ENCODE measurements at places on chromosomes 12 and 14.

DNA sequence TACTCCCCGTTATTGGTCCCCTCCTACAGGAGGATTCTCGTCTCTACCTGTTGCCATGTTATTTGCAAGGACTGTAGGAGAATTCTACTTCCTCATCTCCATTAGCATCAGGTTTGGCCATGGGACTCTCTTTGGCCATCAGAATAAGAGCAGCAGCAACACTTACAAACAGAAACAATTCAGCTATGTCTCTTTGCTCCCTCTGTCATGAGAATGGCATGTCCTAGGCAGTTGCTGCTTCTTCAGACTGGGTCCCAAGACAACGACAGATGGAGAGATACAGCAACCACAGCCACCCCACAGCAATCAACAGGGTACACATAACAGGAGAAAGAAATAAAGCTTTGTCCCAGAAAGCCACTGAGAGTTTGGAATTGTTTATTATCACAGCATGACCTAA is 19.7 kb downstream of the SLC41A2 start:
- peaks cover 16% of the 10 kb centered on the region for H3K4me1 ChIP-seq
- no peak overlapping the region for H3K4me3 ChIP-seq
- no peak for DNase-seq
- peaks cover 3% of the 10 kb centered on the region for H3K36me3 ChIP-seq

DNA sequence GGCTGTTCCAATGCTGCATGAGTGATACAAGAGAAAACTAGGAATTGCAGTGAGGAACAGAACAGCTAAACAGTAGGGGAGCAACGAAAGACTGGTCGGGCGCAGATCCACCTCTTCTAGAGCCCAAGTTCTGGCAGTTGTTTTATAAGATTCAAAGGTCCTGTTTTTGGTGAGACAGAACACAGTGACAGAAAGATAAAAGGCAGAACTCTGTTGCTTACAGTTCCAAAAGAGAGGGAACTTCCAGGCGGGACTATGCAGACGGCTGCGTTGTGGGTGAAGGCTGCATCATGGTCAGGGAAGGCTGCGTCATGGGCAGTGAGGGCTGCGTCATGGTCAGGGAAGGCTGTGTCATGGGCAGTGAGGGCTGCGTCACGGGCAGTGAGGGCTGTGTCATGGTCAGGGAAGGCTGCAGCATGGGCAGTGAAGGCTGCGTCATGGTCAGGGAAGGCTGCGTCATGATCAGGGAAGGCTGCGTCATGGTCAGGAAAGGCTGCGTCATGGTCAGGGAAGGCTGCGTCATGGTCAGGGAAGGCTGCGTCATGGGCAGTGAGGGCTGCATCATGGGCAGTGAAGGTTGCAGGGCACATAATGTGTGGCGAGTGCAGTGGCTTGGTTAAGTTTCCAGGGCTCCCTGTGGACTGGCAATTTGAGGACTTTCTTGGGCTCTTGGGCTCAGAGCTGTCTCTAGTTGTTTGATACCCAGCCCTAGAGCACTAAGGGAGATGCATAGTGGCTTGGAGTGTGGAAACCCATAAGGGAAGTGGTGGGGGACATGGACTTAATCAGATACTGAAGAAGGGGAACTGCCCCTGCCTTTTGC is 619.9 kb downstream of the AACS start:
- H3K36me3 ChIP-seq, result no peaks in the 10 kb centered on the region
- DNase-seq, result peak; percentile 64
- H3K27me3 ChIP-seq, result no peaks in the 10 kb centered on the region
- no peak overlapping the region for H3K27ac ChIP-seq

DNA sequence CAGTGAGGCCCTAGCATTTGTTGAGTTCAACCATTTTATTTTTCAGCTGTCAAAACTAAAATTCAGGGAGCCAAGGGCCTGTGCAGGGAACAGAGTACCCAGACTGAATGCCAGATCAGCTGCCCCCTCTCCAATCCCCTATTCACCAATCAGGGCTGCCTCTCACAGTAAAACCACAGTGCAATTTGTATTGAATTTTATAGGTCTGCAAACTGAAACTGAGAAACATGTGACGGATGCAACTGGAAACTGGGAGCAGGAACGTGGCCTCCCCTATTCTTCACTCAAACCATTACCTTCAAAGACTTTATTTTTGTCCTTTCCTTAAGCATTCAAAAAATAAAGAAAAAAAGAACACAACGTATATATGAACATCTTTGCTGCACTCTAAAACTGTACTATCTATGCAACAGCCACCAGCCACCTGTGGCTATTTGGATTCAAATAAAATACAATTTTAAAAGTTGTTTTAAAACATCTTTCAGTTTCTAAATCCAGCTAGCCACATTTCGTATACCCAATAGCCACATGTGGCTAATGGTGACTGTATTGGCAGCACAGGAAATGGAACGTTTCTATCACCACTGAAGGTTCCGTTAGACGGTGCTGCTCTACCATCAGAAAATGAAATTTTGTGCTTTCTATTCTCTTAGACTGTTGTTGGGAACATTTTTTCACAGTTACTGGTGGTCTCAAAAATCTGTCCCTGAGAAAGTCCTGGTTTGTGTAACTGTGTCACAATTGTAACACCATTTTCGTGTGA is 371.3 kb upstream of the FAR2 start:
- H3K4me1 ChIP-seq, result peaks cover 4% of the 10 kb centered on the region
- no peak overlapping the region for H3K4me3 ChIP-seq
- H3K27me3 ChIP-seq, result no peaks in the 10 kb centered on the region
- no peak for DNase-seq

- H3K27ac ChIP-seq, result no peak overlapping the region
- peaks cover 2% of the 10 kb centered on the region for H3K27me3 ChIP-seq
- no peaks in the 10 kb centered on the region for H3K4me1 ChIP-seq
- DNase-seq, result no peak
- no peak overlapping the region for H3K4me3 ChIP-seq
Measured at GRCh38 chr14:39988939-39989338, 556.7 kb upstream of the FBXO33 start.

- no peaks in the 10 kb centered on the region for H3K4me1 ChIP-seq
- no peaks in the 10 kb centered on the region for H3K36me3 ChIP-seq
- peaks cover 44% of the 10 kb centered on the region for H3K27me3 ChIP-seq
- no peak for DNase-seq
- no peak overlapping the region for H3K4me3 ChIP-seq
Measured at GRCh38 chr14:59688224-59689170, 111.9 kb upstream of the CCDC175 start.

- no peak overlapping the region for H3K4me3 ChIP-seq
- no peak overlapping the region for H3K27ac ChIP-seq
- H3K4me1 ChIP-seq, result peaks cover 17% of the 10 kb centered on the region
- DNase-seq, result no peak
Measured at GRCh38 chr14:91154851-91155625, 41.2 kb downstream of the DGLUCY start.

DNA sequence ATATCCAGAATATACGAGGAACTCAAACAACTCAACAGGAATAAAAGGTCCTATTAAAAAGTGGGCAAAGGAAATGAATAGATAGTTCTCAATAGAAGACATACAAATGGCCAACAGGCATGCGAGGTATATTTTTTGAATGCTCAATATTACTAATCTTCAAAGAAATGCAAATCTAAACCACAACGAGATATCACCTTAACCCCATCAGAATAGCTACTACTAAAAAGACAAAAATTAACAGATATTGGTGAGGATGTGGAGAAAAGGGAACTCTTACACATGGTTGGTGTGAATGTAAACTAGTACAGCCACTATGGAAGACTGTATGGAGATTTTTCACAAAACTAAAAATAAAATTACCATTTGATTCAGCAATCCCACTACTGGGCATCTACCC is 99.2 kb downstream of the TMEM260 start:
- no peaks in the 10 kb centered on the region for H3K27me3 ChIP-seq
- no peaks in the 10 kb centered on the region for H3K4me1 ChIP-seq
- H3K36me3 ChIP-seq, result no peaks in the 10 kb centered on the region
- H3K27ac ChIP-seq, result no peak overlapping the region
- no peak for DNase-seq
- H3K4me3 ChIP-seq, result no peak overlapping the region

GRCh38 chr12:95805864-95806671 is 15.5 kb upstream of the NTN4 start:
- peak overlapping the region; percentile 41 for H3K4me3 ChIP-seq
- H3K4me1 ChIP-seq, result peaks cover 63% of the 10 kb centered on the region
- peak overlapping the region; percentile 94 for H3K27ac ChIP-seq

GRCh38 chr14:54169254-54169924 is 212.8 kb upstream of the BMP4 start:
- H3K27ac ChIP-seq, result no peak overlapping the region
- no peak overlapping the region for H3K4me3 ChIP-seq
- no peaks in the 10 kb centered on the region for H3K36me3 ChIP-seq
- H3K27me3 ChIP-seq, result peaks cover 2% of the 10 kb centered on the region
- no peak for DNase-seq

DNA sequence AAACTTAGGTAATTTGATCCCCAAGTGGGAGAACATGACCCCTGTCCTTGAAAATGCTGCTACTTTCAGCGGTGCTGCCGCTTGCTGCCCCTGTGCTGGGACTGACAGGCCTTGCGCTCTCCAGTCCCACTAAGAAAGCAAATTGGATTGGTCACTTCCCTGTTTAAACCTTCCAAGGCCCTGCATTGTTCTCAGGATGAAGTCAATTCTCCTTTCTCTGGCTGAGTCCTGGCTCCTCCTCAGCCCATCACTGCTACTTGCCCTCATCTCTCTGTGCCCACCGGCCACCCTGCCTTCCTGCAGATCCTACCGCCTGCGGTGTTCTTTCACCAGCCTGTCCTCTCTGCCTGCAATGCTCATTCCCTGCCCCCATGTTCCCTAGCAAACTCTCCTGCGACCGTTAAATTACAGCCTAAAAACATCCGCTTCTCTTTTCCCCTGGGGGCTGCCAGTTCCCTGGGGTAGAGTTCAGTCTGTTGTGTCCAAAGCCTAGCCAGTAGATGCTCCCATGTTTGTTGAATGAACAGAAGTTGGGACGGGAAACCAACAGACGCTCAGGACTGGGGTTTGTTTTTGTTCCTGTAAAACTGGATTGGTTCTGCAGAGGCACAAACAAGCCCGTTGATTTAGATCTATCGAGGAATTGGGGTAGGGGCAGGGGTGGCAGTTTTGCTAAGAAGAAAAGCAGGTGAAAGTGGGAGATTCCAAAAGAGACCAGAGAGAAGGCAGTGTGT is 127.3 kb upstream of the HIF1A start:
- DNase-seq, result no peak
- H3K27me3 ChIP-seq, result no peaks in the 10 kb centered on the region
- H3K36me3 ChIP-seq, result no peaks in the 10 kb centered on the region
- H3K4me3 ChIP-seq, result no peak overlapping the region

DNA sequence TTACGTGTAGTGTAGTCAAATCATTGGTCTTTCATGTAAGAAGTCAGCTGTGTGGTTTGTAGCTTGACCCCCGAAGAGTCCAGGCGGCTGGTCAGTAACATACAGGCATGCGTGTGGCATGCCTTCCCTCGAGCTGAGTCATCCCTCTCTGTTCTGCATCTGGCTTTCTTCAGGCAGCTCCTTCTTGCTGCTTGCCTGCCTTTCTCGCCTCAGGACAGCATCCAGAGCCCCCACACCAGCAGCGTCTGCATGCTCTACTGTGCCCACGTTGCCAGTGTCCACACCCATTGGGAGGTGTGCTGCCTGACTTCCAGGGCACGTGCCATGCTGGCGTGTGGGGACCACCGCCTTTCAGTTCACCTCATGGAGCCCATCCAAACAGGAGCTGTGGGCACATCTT is 96.8 kb downstream of the EP400 start:
- peaks cover 9% of the 10 kb centered on the region for H3K4me1 ChIP-seq
- DNase-seq, result no peak
- no peak overlapping the region for H3K4me3 ChIP-seq
- no peaks in the 10 kb centered on the region for H3K27me3 ChIP-seq
- peak overlapping the region; percentile 48 for H3K27ac ChIP-seq

- no peak overlapping the region for H3K27ac ChIP-seq
- H3K27me3 ChIP-seq, result peaks cover 8% of the 10 kb centered on the region
- no peaks in the 10 kb centered on the region for H3K4me1 ChIP-seq
- no peak for DNase-seq
- H3K4me3 ChIP-seq, result no peak overlapping the region
- H3K36me3 ChIP-seq, result no peaks in the 10 kb centered on the region
Measured at GRCh38 chr14:24064091-24064795, 7.1 kb upstream of the CPNE6 start.

- peaks cover 4% of the 10 kb centered on the region for H3K36me3 ChIP-seq
- no peak for DNase-seq
- H3K4me3 ChIP-seq, result peak overlapping the region; percentile 78
- H3K27me3 ChIP-seq, result no peaks in the 10 kb centered on the region
Measured at GRCh38 chr12:53500142-53500775, 824 bp upstream of the TARBP2 start.

Data from osteocyte (in vitro differentiated cells).